Small intestine (tissue), 16 donors: ENCODE measurements at places on chromosomes 7 and 10.
A peak's percentile ranks its signal among the peaks of the same experiment; 100 is the strongest.

- no peak for DNase-seq
Observed at GRCh38 chr7:157238087-157238486, 98.7 kb upstream of the DNAJB6 start.

DNA sequence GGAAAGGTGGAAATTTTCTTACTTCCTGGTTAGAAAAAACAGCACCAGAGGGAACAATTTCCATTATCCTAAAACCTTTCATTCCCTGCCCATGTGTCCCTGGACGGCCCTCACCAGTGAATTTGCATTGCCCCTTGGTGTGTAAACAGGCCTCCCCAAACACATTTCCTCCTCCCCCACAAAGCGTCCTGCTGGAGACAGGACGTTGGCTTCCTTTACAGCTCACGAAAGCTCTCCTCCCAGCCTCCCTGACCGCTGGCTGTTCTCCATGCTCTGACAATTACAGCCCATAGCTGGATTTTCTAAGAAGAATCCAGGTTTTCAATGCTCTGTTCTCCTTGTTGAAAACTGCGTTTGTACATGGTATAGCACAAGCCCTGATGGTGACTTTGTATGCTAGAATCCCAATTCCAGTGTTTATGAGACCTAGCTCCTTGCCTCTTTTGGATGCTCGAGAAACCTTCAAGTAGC, 724.2 kb upstream of the CELF2 start:
- DNase-seq = peak; percentile 1

GRCh38 chr7:133121175-133121844, 39.4 kb upstream of the CHCHD3 start:
- DNase-seq = no peak

GRCh38 chr10:87798082-87798481, 19.9 kb downstream of the ATAD1 start:
- DNase-seq = no peak

DNA sequence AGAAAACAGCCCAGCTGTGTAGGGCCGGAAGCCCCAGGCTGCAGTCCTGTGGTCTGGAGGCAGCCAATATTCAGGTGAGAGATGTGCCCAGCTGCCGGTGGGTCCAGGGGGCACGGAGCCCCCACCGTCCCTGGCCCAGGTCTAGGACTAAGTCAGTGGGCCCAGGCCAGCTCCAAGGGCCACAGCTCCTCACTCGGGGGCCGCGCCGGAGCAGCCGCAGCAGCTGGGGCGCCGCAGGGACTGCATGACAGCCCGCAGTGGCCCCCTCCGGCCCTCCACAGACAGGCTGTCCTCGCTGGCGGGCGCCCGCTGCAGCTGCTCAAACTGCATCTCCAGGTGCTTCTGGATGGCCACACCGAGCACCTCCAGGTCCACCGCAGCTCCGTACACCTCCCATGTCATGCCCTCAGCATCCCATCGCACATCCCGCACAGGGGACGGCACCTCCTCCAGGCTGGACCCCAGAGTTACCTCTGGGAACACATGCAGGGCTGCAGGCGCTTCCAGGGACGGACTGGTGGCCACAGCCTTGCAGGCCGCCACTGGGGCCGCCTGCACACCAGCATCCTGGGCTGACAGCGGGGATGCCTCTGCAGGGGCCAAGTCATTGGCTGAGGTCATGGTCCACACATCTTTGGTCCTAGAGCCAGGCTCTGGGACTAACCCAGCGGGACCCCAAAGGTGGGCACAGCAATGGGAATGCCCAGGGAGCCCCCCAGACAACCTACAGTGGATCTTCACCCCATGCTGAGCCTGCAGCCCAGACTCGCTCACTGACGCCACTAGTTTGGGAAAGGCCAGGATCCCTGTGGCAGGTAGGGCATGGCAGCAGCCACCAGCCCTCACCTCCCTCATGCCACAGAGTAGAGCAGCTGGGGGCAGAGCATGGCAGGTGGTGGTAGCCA, 7.0 kb downstream of the GPRIN2 start:
- DNase-seq = no peak

- no peak for DNase-seq
Observed at GRCh38 chr7:29826530-29826822, 20.2 kb downstream of the WIPF3 start.

GRCh38 chr7:5526100-5526905, 102.7 kb upstream of the TNRC18 start:
- peak; percentile 64 for DNase-seq

DNA sequence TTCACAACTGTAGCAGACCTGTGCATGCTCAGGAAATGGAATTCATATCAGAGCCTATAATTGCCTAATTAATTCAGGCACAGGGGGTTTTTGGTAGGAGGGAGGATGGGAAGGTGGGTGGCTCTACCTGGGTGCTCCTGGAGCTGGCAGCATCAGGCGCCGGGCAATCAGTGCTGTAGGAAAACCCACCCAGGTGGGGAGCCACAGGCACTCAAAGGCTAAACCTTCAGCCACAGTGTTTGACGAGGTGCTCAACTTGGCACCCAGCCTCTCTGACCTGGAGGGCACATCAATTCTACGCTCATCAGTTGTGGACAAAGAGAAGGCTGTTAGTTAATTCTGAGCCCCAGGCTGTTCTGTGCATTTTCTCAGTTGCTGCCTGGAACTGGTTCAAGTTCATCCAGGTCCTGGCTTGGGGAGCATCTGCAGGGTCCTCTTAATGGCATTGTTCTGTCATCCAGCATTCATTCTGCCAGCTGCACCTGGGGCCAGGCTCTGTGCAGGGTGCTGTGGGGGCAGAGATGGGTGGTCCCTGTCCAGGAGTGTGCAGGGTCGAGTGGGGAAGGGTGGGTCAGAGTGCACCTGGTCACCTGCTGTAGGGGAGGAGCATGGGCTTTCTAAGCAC, 54.1 kb upstream of the NPTX2 start:
- no peak for DNase-seq

DNA sequence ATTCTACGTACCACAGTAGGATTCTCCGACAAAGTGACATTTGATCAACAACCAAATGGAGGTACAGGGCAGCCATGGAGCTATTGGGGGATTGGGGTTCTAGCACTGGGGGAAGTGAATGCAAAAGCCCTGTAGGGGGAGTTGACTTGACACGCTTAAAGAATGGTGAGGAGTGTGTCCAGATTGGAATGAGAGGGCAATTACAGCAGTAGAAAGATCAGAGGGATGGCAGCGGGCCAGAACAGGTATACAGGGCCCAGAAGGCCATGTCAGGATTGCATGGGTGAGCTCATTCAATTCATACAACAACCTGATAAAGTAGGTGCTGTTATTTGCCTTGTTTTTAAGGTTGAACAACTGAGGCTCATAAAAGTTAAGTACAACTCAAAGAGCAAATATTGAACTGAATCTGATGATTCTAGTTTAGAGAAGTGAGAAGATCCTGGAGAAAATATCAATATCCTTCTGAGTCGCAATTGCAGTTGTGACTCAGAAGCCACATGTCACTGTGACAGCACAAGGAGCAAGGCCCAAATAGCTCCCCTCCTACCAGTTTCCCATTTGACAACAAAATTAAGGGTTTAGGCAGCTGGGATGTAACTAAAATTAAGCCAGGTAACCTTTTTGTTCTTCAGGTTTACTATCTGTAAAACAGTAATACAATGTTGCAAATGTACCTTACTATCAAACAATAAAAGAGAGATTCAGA, 28.0 kb upstream of the CTTNBP2 start:
- DNase-seq = peak; percentile 66

DNA sequence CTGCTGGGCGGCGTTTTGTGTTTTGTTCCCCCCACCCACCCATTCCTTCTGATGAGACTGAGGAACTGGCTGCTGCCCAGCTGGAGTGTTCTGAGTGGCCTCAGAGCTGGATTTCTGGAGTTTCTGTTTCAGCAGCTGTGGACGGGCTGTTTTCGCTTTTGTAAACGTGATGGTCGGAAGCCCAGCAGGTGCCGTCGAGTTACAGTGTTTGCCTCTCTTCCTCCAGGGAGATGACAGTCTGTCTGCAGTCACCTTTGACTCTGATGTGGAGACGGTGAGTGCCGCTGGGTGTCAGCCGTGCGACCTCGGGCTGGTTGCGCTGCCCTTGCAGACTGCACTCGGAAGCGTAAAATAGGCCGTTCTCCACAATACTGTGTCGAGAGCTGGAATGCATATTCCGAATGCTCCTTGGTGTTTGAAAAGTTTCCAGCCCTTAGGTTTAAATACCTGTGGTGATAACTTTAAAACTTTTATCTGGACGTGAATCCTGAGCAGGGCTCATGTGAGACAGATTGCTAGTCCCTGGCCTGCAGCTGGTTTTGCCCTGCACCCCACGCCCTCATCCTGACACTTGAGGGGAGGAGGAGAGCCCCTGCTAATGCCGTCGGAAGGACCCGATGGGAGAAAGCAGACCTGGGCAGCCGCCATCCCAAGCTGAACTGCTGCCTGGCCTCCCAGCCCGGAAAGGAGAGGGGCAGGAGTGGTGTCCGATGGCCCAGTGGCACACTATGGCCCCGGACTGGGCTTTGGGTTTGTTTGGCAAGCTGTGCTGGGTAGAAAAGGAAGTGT, 8.3 kb downstream of the IQCE start:
- peak; percentile 54 for DNase-seq

- peak; percentile 60 for DNase-seq
Observed at GRCh38 chr10:17238445-17239291, 10.6 kb downstream of the VIM start.

DNA sequence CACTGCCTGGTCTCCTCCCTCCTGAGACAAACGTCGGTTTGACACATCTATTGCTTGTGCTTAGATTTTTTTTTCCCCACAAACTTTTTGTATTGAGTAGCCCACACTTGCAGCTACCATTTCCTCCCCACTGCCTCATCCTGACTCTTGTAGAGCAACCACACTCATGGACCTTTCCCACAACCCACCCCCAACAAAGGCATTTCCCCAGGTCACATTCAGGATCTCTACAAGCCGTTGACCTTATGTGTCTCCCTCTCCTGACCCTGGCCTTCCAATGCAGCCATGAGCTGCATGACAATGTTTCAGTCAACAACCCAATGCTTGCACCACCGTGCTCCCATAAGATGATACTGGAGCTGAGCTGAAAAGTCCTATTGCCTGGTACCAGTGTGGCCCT, 91.9 kb upstream of the MKI67 start:
- no peak for DNase-seq
